CD4-positive, alpha-beta T cell treated with Interleukin-1 beta for 1 hour (primary cell): ENCODE measurements at places on chromosomes 7 and 10.
A peak's percentile ranks its signal among the peaks of the same experiment; 100 is the strongest.

DNA sequence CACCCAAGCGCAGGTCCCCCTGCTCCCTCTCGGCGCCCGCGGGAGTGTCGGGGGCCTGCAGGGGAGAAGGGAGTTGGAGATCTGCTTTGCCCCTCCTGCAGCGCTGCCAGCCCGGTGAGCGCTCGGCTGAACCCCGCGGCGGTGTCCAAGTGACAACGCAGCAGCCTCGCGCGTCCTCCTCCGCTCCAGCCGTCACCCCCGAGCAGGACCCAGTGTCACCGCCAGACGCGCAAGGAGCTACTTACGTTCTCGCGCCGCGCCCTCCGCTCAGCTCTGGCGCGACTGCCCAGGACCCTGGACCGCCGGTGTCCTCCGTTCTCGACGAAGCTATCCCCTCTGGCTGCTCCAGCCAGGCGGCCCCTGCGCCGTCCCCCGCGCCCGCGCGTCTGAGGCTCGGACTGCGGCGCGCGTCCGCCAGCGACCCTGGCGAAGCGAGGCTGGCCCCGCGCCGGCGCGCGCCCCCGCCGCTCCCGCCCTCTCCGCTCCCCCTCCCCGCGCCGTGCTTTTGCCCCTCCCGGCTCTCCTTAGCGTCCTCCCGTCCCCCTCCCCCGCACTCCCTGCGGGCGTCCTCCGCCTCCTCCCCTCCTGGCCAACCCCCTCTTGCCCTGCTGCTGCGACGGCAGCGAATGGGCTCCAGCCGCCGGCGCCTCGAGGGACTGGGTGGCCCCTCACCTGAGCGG is at the start of gene NRCAM:
TSS of gene NRCAM (minus strand) at position 439 of the 680 bp plus-strand sequence. CDS start 216,372 bp downstream, outside the sequence.
- DNase-seq: peak; percentile 3

- no peak for DNase-seq
Measured at GRCh38 chr10:45425621-45426563, 51.9 kb downstream of the ALOX5 start.

DNA sequence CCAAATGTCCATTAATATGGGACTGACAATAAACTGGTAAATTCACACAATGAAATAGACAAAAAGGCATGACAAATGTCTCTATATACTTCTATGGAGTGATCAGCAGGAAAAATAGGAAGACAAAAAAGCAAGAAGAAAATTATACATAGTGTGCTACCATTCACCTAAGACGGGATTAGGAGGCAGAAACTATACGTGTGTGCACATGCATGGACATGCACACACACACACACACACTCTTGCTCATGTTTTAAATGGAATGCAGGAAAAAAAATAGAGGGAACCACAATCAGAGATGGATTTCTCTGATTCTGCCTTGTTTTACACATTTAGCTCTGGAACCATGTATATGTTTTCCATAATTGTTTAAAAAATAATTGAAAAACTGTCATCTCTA is 119.0 kb downstream of the ZFAND4 start:
- DNase-seq: no peak

DNA sequence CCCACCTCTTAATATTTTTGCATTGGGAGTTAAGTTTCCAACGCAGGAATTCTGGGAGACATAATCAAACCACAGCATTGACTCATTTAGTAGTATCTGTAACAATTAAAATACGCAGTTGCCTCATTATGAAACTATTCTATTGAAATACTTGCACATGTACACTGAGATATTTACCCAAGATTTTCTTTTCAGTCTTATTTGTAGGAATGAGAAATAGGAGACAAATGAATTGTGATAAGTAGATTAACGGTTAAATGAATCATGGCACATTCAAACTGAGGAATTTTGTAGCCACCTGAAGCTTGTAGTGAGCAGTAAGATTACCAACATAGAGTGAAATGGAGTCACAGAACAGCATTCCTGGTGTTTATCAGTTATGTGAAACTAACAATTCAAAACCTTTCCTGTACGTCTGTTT is 18.1 kb downstream of the RP9 start:
- no peak for DNase-seq

- no peak for DNase-seq
Measured at GRCh38 chr10:61971003-61971325, 69.5 kb downstream of the ARID5B start.

- DNase-seq: peak; percentile 26
Measured at GRCh38 chr10:73956476-73957359, 41.2 kb upstream of the VCL start.

GRCh38 chr7:1352656-1353271 is 106.5 kb downstream of the MICALL2 start:
- no peak for DNase-seq

DNA sequence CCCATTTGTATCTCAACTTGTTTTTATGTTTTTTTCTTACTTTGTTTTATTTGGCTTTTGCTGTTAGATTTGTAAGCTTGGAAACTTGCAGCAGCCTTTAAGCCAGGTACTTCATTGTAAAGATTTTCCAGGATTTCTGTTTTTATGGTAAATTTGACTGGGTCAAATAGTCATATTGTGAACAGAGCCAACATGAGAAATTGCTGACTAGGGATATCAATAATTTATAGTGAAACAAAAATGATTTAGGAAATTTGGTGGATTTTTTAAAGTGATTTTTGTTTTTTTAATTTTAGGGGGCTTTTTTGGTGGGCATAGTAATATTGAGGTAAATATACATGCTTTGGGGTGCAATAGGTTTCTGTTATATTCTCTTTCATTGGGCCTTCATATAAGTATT is 22.2 kb downstream of the SP4 start:
- no peak for DNase-seq

GRCh38 chr7:125592331-125592730 is 662.7 kb upstream of the POT1 start:
- no peak for DNase-seq

DNA sequence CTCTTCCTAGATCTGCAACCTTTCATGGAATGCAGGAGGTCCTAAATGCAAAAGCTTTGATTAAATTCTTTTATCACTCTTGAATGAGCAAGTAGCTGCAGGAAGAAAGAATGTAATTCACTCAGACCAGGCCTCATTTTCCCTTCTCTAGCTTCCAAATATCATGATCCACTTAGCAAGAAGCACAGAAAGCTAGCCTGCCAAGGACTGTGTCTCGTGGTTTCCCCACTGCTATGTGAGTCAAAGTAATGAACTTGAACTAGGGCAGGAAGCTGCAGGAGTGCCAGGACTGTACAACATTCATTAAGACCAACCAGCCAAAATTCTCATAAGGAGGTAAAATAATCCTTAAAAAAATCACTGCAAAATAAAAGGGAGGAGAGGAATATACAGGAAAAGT is 379.2 kb downstream of the CALN1 start:
- no peak for DNase-seq
